ENCODE measurements at places on chromosomes 3 and 15.

- no peak for DNase-seq
Measured at GRCh38 chr3:187763850-187764648, 18.8 kb upstream of the BCL6 start.

DNA sequence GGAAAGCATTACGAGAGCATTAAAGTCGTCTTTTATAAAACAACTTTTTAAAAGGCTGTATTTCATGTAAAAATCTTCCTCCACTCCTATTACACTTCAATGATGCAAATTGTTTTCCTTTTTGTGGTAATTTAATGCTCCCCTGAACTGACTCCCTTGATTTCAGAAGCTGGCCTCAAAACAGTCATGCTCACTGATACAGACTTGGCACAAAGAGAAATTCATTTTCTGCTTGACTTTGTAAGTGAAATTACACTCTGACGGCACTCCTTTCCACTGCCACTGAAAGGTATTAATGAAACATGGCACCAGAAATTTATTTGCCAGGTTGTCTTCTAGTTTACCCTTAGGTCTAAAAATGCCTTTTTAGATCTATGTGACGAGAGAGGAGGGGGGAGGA is 215.5 kb downstream of the LRRC3B start:
- DNase-seq = no peak

- no peak for DNase-seq
Measured at GRCh38 chr3:82736696-82737277, 975.3 kb upstream of the GBE1 start.

DNA sequence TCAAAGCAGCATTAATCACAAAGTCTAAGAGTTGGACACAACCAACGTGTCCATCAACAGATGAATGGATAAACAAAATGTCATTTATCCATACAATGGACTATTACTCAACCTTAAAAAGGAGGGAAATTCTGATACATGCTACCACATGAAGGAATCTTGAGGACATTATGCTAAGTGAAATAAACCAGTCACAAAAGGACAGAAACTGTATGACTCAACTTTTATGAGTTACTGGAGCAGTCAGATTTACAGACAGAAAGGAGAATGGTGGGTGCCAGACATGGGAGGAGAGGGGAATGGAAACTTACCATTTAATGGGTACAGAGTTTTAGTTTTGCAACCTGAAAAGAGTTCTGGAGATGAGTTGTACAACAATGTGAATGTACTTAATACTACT is 43.0 kb upstream of the SEC13 start:
- no peak for DNase-seq

DNA sequence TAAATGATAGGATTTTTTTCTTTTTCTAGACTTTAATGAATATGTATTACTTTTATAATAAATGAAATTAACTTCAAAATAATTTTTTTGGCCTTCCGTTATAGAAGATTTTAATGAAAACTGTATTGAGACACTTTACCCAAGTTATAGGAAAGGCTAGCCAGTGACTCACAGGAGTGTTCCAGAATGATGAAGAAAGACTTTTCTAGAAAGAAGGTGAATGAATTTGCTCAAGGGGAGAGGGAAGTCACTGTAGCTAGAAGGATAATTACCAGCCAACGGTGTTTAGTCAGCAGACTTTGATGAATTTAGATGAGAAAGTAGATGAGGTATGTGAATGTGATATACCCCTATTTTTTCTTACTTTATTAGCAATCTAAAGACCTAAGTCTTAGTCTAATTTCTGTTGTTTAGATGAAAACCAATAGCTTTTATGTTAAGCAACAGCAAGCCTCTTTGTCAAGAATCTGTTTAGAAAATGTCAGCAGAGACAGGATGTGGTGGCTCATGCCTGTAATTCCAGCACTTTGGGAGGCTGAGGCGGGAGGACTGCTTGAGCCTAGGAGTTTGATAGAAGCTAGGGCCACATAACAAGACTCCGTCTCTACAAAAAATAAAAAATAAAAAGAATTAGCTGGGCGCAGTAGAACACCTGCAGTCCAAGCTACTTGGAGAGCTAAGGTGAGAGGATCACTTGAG is 3.2 kb downstream of the ALAS1 start:
- DNase-seq = no peak

DNA sequence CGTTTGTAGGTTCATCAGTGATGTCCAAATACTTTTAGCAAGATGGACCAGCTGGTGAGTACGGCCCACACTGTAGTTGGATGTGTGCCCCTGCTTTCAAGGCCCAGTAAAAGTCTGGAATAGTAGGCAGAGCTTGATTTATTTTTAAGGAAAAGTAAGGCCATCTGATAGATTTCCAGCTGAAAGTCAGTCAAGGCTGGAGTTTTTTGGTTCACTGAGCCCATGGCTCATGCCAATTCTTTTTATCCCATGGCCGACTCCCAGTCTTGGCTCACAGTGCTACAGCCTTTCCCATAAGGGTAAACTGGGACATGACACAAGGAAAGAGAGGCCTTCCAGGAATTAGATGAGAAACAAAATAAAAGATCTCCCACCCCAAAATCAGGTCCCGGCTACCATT is 13.5 kb downstream of the CCDC80 start:
- DNase-seq = no peak

DNA sequence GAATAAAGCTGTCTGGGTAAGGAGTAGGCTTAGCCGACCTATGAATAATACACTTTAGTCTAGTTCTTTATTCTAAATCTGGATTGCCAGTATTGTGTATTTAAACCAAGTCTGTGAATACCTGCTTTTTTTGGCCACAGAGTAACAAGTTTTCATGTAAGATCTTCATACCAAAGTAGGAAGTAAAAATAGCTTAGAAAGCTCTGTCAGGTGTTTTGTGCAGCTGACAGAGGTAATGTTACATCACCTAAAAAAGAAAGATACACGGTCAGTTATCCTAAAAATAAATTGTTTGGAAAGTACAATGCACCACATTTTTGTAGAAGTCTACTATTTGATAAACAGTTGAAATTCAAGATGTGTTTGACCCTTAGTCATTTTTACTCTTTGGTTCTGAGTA is 16.5 kb downstream of the CALML4 start:
- no peak for DNase-seq

GRCh38 chr15:29064290-29064689 is 178.5 kb downstream of the APBA2 start:
- DNase-seq = no peak

- DNase-seq = no peak
Measured at GRCh38 chr15:42741710-42742109, 4.8 kb upstream of the CDAN1 start.

DNA sequence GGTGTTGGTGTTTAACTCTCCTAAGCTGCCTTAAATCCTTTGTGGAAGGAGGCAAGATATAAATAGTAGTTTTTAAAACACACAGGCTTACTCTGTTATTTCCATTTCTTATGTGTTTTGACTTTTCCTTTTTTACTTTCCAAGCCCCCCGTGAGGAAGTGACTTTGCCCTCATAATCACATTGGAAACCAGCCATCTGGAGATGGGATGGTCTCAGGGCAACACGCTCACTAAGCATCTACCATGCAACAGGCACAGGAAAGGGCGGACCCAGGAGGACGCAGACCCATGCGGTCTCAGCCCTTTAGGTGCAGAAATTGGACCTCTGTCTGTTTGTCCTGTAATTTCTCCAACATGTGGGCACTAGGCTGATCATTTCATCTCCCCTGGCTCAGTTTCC is 115.7 kb downstream of the PDZRN3 start:
- no peak for DNase-seq

GRCh38 chr3:9500108-9501050 is 53.2 kb downstream of the LHFPL4 start:
- peak; percentile 73 for DNase-seq

- no peak for DNase-seq
Measured at GRCh38 chr15:62244762-62245161, 79.7 kb upstream of the C2CD4B start.

DNA sequence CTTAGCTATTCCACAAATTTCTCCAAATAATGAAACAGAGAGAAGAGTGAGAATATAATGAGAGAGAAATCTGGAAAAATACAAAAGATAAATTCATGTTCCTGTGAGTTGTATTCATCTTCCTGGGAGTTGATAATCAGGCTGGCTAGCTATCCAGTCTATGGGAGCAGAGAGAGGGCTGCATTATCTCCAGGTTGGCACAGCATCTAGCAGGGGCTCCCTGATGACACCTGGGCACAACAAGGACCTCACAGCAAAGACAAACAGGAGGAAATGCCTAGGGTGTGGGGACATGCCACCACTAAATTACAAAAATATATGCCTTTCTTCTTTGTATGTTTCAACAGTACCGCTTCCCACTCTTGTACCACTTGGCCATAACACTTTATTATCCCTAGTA is 1.9 kb downstream of the EHD4 start:
- DNase-seq = no peak

- no peak for DNase-seq
Measured at GRCh38 chr3:9238721-9239295, 10.6 kb downstream of the SRGAP3 start.

- DNase-seq = no peak
Measured at GRCh38 chr15:38486936-38487335, 33.0 kb downstream of the FAM98B start.

GRCh38 chr3:48232232-48232631 is 8.7 kb upstream of the ZNF589 start:
- DNase-seq = no peak

DNA sequence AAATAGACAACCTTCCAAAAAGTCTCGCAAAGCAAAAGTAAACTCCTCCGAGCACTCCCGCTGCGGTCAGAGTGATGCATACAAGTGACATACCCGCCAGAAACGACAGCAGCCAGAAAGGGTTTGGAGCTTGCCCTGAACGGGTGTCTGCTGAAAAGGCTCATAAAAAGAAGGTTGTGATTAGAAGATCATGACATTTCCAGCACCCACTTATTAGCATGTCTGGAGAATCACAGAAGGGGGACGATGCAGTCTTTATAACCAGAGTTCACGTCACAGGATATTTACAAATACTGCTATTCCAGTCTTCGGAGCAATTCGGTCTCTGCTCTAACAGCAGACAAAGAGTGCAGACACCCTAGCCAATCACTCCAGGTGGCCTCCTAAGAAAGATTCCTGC is 59.1 kb upstream of the FRMD4B start:
- DNase-seq = no peak

DNA sequence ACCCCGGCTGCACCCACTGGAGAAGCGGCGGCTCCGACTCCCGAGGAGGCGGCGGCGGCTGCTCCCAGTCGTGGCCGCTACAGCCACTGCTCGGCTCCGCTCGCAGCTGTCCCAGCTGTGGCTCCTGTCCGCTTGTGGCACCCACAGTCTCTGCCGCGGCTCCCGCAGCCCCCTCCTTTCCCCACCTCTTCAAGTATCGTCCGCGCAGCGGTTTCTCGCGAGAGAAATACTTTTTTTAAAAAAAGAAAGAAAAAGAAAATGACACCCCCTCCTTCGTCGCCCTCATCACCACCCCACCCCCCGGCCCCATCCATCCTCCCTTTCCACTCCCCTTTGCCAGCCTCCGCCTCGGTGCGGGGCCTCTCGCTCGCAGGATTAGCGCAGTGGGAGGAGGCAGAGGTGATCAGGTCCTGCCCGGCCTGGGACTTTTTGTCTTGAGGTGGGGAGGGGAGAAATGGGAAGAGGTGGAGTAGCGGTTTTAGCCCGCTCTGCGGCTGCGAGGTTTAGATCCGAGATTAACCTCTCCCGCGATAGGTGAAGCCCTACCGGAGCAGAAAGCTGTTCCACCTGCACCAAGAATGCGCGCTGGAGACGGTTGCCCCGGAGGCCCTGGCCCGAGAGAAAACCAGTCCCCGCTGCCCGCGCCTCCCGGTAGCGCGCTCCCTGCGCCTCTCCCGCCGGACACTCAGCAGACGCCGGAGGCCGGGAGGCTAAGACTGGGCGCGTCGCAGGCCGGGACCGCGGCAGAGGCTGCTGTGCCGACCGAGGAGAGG is at the start of gene FBN1:
FBN1 (minus strand) TSS at position 152 of the 773 bp plus-strand sequence. CDS start 940 bp downstream, outside the sequence.
- DNase-seq = peak; percentile 38

DNA sequence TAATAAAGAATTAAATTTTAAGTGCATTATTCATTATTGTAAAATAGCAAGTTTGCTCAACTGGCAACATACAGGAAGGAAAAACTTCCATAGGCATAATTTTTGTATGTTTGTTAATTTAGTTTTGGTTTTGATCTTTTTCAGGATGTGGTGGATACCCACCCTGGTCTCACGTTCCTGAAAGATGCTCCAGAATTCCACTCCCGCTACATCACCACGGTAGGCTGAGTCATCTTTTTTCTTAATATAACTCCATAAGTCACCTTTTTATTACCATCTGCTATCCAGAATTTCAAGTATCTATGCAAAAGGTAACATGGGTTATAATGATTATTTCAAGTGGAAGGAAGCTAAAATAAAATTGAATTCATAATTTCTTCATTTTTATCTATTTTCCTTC is 104.8 kb downstream of the PPP2R3A start:
- no peak for DNase-seq

- DNase-seq = no peak
Measured at GRCh38 chr15:31452595-31453557, 126.2 kb downstream of the KLF13 start.

GRCh38 chr15:90000186-90001001 is 730 bp upstream of the ZNF710 start:
- no peak for DNase-seq

DNA sequence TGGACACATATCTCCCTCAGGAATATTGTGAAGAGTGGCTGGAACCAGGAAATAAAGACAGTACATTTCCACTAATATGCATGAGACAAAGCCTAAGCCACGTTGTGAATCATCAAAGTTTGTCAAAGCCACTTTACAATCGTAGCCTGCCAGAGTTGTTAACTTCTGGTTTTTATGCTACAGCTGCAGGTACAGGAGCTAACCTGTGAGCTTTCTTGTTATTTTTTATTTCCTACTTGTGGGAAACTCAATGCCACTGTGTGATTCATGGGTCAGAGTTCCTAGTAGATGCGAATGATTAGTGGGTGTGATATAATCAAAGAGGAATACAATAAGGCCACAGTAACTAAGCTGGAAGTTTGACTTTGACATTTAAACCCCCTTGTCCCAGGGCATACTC is 44.4 kb upstream of the TEX9 start:
- DNase-seq = no peak

DNA sequence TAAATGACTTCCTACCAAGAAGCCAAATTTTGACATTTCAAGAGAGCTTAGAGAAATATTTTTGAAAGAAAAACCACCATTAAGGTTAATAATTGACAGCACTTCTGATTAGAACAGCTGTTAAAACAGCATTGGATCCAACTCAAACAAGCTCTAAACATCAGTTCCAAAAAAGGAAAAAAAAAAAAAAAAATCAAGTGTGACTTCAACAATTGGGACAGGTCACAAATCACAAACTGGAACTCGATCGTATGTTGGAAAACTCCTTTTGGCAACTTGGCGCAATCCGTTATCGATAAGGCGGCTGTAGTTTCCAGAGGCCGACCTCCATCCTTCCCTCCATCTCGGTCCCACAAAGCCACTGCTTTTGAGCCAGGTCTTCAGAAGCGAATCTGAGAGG is 17.8 kb downstream of the TLE3 start:
- no peak for DNase-seq

Measured in activated CD4-positive, alpha-beta T cell treated with anti-CD3 and anti-CD28 coated beads, Interleukin-2, amount 10 ng/mL, durations not matched to agents 7 days and 5 days (primary cell).